Activated CD4-positive, alpha-beta T cell treated with anti-CD3 and anti-CD28 coated beads, Interleukin-2, amount 10 ng/mL, durations not matched to agents 7 days and 5 days (primary cell): ENCODE measurements at places on chromosomes 16 and 17. TPM values are rescaled to one million over a fixed set of nuclear protein-coding genes. Genes with fewer than 3 reads are reported as not detected.

DNA sequence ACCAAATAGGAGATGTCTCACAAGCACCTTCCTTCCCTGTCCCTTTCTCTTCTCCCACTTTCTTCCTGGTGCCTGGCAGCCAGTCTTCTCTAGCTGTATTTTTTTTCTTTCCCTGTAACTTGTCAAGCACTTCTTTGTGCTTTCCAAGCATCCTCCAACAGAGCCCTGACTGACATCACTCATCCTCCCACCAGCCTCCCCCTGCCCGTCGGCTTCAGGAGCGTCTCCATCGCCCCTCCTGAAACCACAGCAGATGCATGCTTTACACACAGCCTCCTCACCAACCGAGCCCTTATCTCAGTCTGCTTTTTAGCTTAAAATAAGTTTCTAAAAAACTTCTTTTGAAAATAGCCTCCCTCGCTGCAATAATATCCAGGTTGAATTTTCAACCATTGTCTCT is 268.7 kb upstream of the CDH5 start:
- H3K36me3 ChIP-seq, result no peaks in the 10 kb centered on the region
- no peaks in the 10 kb centered on the region for H3K27me3 ChIP-seq
- H3K4me3 ChIP-seq, result no peak overlapping the region
- H3K4me1 ChIP-seq, result no peaks in the 10 kb centered on the region

Gene AGRP
- total RNA-seq, result not detected

GRCh38 chr17:36850790-36851189 is 86.5 kb upstream of the LHX1 start:
- H3K27me3 ChIP-seq, result no peaks in the 10 kb centered on the region
- DNase-seq, result no peak

Gene TP53TG3
- 0.37 TPM for total RNA-seq

Gene AURKB
- 188 TPM for total RNA-seq
